ENCODE measurements at places on chromosomes 7 and 10.

- DNase-seq: no peak
These were observed 23.8 kb downstream of the SUFU start for GRCh38 chr10:102527546-102527945.

- DNase-seq: no peak
These were observed 191.3 kb upstream of the RHOBTB1 start for GRCh38 chr10:61135276-61135721.

GRCh38 chr10:74718208-74718607 is 108.2 kb upstream of the KAT6B start:
- no peak for DNase-seq

GRCh38 chr7:28661826-28662595 is 249.7 kb downstream of the CREB5 start:
- DNase-seq: no peak

GRCh38 chr10:69475433-69475830 is 24.2 kb downstream of the TSPAN15 start:
- no peak for DNase-seq

DNA sequence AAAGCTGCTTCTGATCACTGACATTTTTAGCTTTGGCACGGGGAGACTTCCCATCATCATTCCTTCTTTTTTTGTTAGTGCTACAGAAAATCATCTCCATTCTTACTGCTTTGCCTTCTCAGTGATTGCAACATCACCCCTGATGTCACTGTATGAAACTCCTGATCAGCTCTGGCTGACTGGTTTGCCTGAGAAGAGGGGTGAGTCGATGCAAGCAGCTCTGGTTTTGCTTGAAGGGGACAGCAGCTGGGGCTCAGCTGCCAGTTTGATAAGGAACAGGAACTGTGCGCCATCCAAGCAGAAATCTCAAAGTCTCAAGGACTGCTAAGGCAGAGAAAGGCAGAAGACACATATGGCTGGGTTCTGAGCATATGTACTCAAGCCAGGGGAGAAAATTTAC is 808.5 kb upstream of the CELF2 start:
- DNase-seq: no peak

DNA sequence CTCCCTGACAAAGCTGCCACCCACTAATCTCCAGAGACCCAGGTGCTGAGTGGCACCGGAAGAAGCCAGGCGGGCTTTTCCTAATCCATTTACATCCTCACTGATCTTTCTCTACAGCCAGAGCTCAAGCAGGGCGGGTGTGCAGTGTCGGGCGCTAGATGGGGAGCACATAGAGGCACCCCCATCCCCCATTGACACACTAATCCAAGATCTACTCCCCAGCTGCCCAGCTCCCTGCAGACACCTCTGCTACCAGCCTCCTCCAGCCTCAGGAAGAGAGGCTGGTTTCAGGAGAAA is 22.2 kb downstream of the FRMPD2 start:
- no peak for DNase-seq

DNA sequence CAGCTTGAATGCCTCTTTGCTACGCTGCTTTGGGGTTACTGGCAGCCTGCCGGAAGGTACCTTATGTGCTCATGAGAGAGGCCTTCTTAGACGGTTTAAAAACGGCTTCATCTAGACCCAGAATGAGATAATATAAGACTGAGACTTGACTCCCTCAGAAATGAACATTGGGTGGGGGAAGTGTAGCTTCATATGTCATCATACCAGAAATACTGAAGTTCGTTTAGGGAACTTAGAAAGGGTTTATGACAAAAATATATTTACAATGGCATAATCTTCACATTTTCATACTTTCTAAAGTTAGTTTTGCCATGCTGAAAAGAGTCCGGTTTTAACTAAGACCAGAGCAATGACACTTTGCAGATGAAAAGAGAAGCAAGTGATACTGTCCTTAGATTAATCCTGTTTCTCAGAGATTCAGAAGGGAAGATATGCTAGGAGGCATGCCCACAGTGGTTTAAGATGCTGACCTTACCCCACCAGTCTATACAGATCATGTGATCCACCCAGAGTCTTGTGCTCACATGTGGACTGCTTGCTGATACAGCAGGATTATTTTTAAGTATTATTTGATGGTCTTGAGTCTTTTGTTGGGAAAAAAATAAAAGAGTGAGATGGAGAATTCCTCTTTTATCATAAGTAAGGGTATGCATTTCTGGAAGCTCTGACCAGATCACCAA is 40.8 kb upstream of the HGF start:
- no peak for DNase-seq

DNA sequence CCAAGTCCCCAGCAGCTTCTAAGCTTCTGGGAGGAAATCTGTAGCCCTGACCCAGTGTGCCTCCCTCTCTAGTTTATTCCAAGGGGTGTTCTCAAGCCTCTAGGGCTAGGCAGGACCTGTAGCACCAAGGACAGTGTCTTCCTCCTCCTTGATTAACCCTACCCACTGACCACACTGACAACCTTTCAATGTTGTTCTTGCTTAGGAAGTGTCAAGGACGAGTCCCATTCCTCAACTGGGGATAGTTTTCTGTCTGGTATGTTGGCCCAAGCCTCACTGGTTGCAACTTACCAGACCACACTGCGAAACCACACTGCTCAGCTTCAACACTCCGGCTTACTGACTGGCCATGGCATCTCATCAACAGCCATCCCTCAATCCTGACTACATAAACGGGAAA is 100.0 kb downstream of the RNF216 start:
- DNase-seq: no peak

- no peak for DNase-seq
These were observed 5.2 kb downstream of the CHPF2 start for GRCh38 chr7:151237244-151238189.

DNA sequence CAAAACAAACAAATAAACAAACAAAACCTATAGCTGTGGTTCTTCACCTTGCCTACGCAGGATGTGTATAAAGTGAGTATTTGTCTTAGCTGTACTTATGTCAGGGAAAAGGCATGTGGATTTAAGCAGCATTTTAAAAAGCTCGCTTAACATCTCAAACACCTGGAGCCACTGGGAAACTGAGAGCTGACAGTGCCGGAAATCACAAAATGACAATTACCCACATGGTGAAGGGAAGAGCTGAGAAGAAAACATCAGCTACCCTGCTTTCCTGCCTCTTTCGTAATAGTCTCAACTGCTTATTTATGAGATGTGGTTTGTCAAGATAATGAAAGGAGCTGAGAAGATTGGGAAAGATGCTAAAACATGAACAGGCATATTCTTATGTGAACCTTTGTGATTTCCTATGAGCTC is 31.1 kb upstream of the MSMB start:
- no peak for DNase-seq

- DNase-seq: no peak
These were observed 28.9 kb downstream of the MAT1A start for GRCh38 chr10:80260295-80261243.

- no peak for DNase-seq
These were observed 18.7 kb downstream of the FAM25A start for GRCh38 chr10:87038786-87039185.

- no peak for DNase-seq
These were observed 2.0 kb upstream of the KIF11 start for GRCh38 chr10:92590623-92591549.

- no peak for DNase-seq
These were observed 177.0 kb upstream of the SP8 start for GRCh38 chr7:20963556-20964280.

DNA sequence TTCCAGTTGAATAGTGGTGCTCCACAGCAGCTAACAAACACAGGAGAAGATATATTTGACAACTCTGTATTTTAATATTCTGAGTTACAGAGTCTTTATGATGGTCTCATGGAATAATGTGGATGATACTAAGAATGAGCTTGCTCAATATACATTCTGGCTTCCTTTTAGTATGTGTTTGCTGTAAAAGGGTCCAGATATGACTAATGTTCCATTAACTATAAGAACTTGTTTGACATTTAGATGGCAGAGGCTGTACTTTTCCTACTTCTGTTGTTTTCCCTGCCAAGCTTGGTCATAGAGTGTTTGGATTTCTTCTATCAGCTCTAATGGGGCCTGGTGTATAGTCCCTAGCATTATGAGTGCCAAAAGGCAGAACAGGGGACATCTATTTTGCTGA is 61.5 kb upstream of the GPR22 start:
- no peak for DNase-seq

GRCh38 chr7:142806957-142807356 is 36.2 kb downstream of the PRSS2 start:
- DNase-seq: no peak

- no peak for DNase-seq
These were observed 80.2 kb downstream of the KCND2 start for GRCh38 chr7:120353171-120353570.

GRCh38 chr7:133888061-133888930 is 238.8 kb upstream of the LRGUK start:
- DNase-seq: no peak

DNA sequence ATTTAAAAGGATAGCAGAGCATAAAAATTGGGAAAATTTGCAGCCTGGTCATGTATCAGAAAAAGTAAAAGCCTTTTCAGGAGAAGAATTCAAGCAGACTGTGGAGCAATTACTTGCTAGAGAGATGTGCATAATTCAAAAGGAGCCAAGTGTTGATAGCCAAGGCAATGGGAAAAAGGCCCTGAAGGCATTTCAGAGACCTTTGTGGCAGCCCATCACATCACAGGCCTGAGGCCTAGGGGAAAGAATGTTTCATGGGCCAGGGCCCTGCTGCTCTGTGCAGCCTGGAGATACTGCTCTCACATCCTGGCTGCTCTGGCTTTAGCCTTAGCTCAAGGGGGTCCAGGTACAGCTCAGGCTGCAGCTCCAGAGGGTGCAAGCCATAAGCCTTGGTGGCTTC is 152.9 kb downstream of the MAGI2 start:
- DNase-seq: no peak

DNA sequence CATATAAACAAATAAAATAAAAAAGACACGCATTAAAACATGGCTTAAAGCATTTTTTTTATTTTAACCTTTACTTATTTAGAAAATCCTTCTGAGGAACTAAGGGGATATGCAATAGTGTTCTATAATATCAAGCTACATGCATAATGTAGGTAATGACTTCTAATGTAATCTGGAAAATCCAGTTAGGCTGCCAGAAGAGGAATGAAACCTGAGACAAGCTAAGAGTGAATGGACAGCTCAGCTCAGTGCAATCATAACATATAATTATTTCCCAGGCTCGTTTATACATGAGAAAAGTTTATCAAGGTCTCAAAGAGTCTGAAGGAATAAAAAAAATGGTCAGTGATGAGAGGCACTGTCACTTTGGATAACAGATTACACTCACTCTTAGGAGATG is 649.0 kb upstream of the PCDH15 start:
- no peak for DNase-seq

GRCh38 chr10:64468219-64468618 is 947.0 kb downstream of the REEP3 start:
- DNase-seq: no peak

- no peak for DNase-seq
These were observed 83.7 kb upstream of the EFCAB10 start for GRCh38 chr7:105664816-105665525.

- DNase-seq: no peak
These were observed 9.0 kb downstream of the MRPL43 start for GRCh38 chr10:100978121-100978900.

DNA sequence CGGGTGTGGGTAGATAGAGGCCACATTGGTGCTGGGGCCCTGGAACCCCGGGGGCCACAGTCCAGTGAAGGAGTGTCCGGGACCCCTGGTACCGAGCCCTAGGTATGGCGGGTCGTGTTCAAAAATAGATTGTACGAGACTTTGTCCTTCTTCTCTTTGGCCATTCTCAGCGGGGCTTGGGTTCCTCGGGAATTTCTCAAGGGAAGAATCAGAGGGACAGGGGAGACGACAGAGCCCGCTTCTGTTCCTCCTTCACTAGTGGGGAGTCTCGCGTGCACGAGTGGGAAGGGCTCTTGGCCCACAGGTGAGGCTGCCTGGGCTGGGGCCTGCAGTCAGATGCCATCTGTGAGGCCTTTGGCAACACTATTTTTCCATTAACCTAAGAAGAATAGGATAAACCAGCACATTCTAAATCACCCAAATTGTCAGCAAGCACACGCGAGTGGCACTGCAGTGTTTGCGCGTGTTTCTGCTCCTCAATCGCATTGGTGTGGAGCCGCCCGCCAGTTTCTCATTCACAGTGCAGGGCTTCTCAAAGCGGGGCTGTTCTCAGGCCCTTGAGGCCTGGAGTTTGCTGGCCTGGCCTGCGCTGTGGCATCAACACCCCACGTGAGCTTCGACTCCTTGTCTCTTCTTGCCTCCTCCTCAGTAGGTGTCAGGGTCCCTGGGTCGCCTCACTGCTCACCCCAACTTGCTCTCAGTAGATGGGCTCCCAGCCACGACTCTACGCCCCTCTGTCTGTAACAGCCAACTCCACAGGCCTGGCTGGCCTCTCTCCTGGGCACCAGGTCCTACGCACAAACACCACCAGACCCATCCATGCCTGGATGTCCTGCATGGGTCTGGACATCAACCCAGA is 187.6 kb upstream of the SHH start:
- DNase-seq: no peak

GRCh38 chr7:139827042-139827441 is 2.0 kb upstream of the TBXAS1 start:
- DNase-seq: no peak

- DNase-seq: no peak
These were observed 104.9 kb downstream of the SPDYE5 start for GRCh38 chr7:75596727-75597614.

GRCh38 chr10:50807851-50808776 is 68.4 kb downstream of the ASAH2B start:
- DNase-seq: no peak

GRCh38 chr10:33273295-33274002 is 61.0 kb downstream of the NRP1 start:
- no peak for DNase-seq

DNA sequence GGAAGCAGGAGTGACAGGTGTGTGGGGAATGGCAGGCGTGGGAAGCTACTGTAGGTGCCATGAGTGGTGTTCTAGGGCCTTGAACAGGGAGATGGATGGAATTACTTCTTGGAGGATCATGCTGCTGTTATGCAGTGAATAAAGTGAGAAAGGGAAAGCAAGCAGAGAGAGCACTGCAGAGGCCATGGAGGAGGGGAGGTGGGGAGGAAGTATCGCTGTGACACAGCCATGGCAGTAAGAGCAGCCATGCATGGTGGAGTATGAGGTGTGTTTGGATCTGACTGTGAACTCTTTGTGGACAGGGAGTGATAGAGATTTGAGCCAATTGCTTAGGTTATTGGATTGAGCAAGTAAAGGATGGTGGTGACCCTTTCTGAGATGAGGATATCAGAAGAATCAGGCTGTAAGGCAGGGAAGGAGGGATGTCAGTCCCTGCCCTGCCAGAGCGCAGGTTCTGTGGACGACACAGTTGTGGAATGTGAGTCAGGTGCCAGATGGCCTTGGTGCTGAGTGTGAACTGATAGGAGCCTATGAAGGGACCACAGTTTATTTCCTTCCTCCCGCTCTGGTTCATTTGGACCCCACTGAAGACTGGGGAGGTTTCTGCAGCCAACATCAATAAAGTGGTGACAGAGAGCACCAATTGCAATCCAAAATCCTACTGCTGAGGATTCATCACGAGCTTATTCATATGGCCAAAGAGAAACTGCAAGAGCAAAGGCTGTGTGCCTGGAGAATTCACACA is 105.5 kb upstream of the TMEM72 start:
- DNase-seq: no peak

Data from activated T-helper 1 cell treated with Interleukin-2 at 50 U/mL for 16 hours (primary cell).